ENCODE measurements at places on chromosomes 1 and 21.

DNA sequence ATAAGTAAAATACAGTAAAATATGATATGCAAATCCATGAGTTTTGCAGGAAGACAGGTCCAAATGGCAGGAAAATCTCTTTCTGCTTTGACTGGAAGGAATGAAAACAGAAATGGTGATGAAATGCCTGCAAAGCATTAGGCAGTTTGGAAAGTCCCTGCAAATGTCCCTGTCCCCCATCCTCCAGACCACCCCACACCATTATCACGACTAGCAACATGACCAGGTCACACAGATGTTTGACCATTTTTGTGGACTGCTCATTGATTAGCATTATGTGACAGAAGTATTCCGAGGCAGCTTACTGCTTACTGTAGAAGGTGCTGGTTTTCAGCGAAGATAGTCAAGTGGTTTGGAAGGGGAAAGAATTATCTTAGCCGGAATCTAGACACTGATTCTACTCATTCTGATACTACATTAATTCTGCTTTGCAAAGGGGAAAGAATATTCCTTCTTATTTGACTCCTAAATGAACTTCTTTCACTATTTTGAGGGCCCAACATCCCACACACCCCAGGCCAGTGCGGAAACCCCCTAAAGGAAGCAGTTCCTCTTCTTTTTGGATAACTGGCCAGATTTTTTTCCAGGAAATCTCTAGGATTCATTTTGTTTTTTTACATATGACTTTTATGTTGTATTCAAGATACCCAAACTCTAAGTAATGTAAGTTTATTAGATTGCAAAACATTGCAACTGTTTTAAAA, 9.5 kb upstream of the CR2 start:
- DNase-seq, result no peak

GRCh38 chr1:200217703-200218102, 190.2 kb downstream of the NR5A2 start:
- no peak for DNase-seq

DNA sequence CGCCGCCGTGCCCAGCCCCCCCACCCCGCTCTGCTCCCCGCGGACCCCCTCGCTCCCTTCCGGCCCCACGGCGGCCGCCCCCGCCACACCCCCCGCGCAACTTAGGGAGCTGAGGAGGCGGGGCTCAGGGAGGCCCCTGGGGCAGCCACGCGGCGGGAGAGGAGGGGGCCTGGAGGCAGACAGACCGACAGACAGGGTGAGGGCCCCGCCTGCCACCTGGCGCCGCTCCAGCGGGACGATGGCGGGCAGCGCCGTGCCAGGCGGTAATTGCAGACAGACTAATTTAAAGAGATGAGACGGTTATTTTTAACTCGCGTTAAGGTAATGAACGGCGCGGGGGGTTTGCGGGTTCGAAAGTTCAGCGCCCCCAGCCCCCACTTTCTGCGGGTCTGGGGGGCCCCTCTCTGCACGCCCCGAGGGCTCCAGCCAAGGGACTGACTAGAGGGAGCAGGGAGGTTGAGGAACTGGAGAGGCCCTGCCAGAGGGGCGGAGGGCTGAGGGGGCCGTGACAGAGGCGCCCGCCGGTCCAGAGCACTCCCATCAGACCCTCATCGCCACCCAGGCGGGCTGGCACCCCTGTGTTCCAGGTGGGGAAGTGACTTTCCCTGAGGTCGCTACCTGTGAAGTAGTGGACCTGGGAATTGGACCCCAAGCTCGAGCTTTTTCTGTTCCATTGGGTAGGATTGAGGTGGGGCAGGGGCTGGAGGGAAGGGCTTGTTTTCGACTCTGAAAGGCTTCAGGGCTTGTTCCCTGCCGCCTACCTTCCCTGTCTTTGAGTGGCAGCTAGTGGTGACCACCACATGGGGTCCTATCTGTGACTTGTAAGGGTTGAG, 5.4 kb downstream of the FOXO6 start:
- DNase-seq, result peak; percentile 48

GRCh38 chr1:3495776-3496745, 41.6 kb downstream of the ARHGEF16 start:
- DNase-seq, result no peak

DNA sequence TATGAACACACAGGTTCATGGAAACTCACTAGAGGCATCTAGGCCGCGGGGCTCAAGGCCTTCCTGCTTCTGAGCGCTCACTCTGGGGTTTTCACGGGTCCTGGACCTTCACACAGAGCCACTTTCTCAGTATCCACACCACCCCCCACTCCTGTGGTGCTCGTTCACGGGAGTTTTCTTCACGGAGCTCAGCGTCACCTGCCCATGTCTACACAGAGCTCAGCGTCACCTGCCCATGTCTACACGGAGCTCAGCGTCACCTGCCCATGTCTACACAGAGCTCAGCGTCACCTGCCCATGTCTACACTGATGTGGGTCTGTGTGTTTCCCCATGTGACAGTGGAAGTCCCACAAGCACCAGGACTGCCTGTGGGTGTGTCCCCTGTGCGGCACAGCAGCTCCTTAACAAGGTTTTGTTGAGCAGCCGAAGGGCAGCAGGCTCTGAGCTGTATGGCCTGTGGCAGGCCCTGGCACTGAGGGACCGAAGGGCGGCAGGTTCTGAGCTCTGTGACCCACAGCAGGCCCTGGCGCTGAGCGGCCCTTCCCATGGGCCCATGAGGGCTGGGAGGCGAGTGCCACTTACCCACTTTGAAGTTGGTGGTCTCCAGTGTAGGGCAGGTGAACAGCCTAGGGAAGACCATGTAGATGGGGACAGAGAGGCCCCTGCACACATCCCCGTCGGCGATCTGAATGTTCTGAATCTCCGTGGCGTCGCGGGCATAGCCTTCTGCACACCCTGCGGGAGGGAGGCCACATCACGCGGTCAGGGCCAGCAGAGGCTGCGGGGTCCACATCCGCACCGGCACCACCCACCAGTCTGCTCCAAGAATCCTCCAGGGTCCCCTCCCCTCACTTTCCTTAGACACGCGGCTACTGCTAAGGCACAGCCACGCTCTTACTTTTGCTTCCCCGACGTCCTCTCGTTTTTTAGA, 39.8 kb downstream of the VPS26C start:
- DNase-seq, result no peak

DNA sequence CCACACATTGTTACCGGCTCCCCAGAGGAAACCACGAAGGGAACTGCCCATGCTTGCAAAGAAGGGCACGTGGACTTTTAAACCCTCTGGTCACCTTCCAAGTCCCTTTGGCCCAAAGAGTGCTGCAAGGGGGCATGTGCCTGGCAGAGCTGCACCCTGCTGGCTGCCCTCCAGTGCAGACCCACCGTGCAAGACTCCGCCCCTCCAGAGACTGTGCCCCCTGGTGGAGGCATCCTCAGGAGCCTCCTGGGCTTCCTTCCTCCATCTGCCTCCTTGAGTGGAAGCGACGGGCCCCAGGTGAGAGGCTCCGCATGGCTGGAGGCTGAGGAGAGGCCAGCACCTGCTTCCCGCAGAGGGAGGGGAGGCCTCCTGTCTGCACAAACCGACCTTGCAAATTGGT, 100.6 kb downstream of the CRYAA start:
- peak; percentile 45 for DNase-seq

Data from activated CD8-positive, alpha-beta memory T cell treated with anti-CD3 and anti-CD28 coated beads, Interleukin-2, amount 50 U/mL, for 4 hours (primary cell).